ENCODE measurements at places on chromosomes 6 and 20.

GRCh38 chr20:35699957-35700624 lies 886 bp downstream of the ROMO1 start:
- no peak for DNase-seq

DNA sequence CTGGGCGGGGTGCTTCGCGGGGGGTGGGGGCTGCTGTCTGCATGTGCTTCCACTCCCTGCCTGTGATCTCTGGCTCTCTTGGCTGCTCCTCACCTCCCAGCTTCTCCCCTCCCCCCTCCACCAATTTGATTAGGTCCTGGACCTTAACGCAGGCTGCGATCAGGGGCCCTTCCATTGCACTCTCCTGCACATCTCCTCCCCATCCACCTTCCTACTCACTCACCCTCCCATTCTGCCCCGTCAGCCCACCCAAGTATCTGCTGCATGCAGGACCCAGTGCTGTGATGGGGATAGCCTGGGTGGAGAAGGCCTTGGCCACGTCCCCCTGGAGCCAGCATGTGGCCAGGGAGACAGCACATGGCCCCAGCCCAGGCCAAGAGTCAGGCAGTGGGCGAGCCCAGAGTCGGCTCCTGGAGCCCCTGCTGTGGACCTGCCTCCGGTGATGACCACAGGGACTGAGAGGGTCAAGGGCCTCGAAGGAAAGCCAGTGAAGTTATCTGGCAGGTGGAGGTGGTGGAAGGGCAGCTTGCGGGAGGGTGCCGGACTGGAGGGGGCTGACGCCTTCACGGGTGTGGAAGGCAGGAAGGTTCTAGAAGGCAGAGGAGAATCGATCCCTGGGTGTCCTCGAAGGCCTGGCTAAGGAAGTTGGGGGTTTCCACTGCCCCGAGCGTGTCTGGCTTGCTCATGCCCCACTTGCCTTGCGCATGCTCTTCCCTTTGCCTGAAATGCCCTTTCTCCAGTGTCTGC lies 40.7 kb downstream of the SRC start:
- DNase-seq: no peak

DNA sequence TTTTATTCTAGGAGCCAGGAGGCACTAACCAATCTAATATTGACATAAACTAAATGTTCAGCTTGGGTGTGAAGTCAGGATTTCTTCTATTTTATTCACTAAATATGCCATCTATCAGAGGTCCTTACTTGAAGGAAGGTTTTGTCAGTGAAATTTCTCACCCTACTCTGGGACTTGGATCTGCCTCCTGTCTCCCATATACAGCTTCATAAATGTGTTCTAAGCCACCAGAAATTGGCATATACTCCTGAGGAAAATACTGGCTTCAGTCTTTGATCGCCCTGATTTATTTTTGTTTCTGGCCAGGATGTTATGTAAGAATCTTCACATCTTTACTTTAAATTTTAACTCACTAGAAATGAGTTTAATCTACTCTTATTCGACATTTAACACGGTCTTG lies 647.7 kb downstream of the C6orf118 start:
- DNase-seq: no peak

- no peak for DNase-seq
These were observed 3.4 kb downstream of the OGFRL1 start for GRCh38 chr6:71292001-71292400.

DNA sequence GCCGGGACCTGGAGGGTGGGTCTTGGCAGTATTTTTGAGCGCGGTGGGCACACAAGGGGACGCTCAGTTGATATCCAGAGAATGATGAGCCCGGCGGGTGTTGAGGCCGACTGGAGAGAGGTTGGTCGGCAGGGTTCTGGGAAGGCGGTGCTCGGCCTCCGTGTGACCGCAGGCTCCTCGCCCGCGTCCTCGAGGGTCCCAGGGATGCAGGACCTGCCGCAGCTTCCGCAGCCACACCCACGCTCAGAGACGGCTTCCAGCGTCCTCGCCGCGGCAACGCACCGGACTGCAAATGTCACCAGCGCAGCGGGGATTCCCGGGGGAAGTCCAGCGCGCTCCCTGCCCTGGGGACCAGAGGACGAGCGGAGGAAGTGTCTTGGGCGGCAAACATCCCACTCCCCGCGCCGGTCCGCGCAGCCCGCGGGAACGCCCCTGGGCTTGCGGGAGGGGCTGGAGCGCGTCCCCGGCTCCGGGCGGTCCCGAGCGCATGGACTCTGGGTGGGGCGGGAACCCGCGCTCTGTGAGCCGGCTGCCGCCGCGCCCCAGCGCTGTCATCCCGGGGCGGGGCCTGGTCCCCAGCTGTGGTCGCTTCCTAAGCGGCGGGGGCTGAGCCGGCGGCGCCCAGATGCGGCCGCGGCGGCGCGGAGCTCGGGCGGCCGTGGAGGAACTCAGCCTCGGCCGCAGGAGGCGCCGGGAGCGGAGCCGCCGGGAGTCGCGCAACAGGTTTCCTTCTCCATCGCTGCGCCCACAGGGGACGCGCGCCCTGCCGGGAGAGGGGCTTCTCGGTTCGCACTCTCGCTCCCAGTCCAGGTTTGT lies at the start of gene STX11:
TSS of gene STX11 (plus strand) at position 624 of the 816 bp plus-strand sequence. CDS start 36,111 bp downstream, outside the sequence.
- peak; percentile 79 for DNase-seq

- DNase-seq: no peak
These were observed 13.2 kb upstream of the SERINC1 start for GRCh38 chr6:122484760-122485159.

DNA sequence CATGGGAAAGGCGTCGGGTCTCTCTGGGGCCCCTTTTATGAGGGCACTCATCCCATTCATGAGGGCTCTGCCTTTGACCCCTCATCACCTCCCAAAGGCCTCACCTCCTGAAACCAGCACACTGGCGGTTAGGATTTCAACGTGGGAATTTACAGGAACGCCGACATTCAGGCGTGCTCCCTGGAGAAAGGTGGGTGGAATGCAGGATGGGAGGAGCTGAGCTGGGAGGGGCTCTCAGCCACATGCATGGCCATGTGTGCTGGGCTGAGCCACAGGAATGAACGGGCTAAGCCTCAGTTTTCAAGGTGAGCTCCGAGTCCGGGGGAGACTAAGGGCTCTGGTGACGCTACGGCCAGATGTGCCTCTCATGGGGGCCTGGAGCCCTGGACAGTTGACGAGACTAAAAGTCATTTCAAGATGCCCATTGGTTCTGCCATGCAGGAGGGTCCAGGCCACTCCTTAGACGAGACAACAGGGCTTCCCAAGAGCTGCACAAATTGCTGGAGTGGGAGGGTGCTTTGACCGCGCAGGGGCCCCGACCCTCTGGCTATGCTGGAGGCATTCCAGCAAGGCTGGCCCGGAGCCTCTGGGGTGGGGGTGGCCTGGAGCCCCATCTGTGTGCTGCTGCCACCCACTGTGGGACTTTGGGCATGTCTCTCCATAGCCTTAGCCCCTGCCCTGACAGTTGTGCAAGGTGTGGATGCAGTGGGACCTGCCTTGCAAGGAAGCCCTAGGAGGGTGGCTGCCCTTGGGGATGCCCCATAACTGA lies 3.8 kb upstream of the ARFGAP1 start:
- peak; percentile 46 for DNase-seq

- DNase-seq: no peak
These were observed 13.4 kb downstream of the DCBLD1 start for GRCh38 chr6:117495869-117496268.

DNA sequence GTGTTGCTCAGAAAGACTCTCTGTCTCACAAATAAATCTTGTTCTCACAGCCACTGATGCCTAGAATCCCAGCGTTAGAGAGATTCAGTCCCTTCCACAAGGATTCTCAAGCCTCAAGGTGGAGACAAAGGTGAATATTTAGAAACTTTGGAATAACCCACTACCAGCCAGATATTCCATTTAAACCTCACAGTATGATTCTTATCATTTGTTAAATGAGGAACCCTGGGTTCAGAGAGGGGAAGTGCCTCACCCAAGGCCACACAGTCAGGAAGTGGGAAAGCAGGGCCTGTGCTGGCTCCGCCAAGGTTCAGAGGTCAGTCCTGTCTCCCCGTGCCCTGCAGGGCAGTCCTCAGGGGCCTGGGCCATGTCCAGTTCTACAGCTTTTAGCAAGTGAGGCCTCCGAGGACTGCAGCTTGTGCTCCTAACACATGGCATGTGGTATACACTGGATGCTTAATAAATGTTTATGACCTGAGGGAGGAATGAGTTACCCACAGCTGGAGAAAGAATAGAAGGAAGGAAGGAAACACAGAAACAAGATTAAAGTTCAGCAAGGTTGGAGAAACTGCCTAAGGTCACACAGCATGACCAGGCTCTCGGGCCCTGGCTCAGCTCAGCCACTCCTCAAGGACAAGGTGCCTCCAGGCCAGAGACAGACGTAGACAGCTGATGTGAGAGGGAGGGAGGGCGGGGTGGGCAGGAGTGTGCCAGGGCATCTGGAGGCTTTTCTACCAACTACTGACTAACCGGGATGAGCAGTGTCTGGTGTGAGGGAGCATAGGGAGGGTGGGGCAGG lies 3.9 kb upstream of the TGM2 start:
- no peak for DNase-seq

DNA sequence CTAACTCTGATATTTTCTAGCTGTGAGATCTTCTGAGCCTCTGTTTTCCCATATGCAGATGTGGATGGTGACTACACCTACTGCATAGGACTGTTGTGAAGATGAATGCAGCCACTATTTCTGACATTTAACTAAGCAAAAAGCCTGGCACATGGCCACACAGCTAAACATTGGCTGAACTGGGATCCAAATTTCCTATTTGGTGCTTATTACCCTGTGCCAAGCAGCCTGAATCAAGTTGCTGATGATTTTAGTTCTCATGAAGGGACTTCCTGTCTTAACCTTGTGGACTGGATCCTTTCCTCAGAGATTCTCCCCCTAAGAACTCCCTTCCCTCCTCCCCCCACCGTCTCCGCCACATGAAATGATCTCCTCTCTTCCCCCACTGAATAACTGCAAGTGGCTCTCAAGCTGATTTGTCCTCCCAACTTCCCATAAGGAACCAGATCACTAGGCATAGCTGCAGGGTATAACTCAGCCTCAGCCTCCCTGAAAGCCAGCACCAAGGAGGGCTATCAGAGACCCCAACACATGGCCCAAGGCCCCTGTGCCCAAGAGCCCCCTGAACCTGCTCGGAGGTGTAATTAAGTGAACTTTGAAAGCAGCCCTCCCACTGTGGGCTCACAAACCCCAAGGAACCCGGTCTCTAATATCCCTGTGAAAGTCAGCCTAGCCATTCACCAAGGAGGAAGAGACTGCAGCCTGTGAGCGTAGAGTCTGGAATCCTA lies 55.7 kb downstream of the MAFB start:
- no peak for DNase-seq

GRCh38 chr6:31970604-31971271 lies 1.2 kb downstream of the DXO start:
- DNase-seq: no peak

- DNase-seq: peak; percentile 6
These were observed 4.0 kb downstream of the CITED2 start for GRCh38 chr6:139370283-139370998.

DNA sequence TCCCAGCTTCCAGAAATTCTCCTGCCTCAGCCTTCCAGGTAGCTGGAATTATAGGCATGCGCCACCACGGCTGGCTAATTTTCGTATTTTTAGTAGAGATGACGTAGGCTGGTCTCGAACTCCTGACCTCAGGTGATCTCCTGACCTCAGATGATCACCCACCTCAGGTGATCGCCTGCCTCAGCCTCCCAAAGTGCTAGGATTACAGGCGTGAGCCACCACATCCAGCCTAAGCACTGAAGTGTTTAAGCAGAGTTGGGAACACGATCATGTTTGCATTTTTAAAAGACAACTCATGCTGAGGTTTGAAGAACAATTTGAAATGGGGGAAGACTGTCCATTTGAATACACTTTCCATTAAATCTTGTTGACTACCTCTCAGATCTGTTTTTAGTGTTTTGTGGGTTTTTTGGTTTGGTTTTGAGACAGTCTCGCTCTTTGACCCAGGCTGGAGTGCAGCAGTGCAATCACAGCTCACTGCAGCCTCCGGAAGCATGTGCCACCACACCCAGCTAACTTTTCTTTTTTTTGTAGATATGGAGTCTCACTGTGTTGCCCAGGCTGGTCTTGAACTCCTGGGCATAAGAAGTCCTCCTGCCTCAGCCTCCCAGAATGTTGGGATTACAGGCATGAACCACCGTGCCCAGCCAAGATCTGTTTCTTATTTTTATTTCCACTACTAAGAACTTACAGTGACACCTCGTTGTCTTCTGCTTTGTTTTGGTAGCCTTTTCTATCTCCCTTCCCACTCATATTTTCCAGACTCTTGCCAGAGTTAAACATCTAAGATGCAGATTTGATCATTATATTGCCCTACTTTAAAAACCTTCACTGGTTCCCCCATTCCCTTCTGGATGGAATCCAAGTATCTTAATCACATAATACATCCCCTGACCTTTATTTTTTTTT lies 5.5 kb downstream of the CASP8AP2 start:
- DNase-seq: no peak

GRCh38 chr6:16248271-16248853 lies 10.0 kb downstream of the GMPR start:
- DNase-seq: no peak

DNA sequence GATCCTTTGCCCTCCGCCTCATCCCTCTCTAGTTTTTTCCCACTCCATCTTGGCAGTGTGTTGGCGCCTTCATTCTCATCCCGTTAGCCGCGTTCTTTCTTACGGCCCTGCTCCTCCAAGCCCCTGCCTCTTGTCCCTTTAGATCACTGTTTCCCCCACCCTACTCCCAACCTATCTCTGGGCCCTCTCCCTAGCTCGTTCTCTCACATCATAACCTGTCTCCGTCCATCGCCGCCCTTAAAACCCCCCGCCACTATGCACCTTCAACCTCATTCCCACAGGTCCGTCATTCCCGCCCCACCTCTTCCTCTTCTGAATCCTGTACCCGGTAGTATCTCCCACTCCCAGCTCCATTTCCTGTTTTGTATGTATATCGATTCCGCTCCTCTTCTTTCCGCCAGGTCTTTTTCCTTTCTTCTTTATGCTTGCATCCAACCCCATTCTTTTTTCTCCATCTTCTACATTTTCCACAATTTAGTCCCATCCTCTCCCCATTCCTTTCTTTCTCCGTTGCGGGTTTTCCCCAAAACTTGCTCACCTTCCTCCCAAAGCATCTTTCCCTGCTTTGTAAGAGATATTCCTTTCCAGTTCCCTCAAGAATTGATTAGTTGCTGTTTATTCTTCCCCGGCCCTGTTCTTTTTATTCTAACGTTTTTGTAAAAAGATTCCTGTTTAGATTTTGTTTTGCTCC lies 671 bp downstream of the EFHC1 start:
- peak; percentile 29 for DNase-seq

GRCh38 chr6:84074988-84075781 lies 41.6 kb downstream of the MRAP2 start:
- peak; percentile 17 for DNase-seq

GRCh38 chr6:21599051-21599696 lies 5.6 kb downstream of the SOX4 start:
- no peak for DNase-seq

- DNase-seq: peak; percentile 29
These were observed 217.9 kb downstream of the TBX18 start for GRCh38 chr6:84546427-84546914.

DNA sequence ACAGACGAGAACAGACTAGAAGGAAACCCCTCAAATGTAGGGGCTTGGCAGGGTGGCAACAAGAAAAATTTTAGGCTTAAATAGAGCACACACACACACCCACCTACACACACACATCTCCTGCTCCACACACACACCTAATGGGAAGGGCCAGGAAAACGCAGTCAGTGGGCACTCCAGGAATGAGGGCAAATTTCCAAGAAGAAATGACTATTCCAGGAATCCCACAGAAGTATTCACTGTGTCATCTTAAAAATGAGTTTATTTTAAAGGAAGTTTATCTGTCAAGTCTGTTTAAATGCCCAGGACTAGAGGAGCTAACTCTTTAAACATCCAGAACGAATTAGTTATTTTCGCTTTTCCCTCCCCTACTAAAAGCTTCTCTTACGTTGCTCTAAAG lies 13.0 kb downstream of the ALDH8A1 start:
- DNase-seq: no peak

GRCh38 chr6:35728683-35729678 lies 7.9 kb upstream of the ARMC12 start:
- DNase-seq: no peak

- DNase-seq: no peak
These were observed 11.2 kb downstream of the SLC13A3 start for GRCh38 chr20:46640044-46640443.

Data from nephron progenitor cell (in vitro differentiated cells).